T-helper 9 cell (primary cell): ENCODE measurements at places on chromosomes 12 and 14.

DNA sequence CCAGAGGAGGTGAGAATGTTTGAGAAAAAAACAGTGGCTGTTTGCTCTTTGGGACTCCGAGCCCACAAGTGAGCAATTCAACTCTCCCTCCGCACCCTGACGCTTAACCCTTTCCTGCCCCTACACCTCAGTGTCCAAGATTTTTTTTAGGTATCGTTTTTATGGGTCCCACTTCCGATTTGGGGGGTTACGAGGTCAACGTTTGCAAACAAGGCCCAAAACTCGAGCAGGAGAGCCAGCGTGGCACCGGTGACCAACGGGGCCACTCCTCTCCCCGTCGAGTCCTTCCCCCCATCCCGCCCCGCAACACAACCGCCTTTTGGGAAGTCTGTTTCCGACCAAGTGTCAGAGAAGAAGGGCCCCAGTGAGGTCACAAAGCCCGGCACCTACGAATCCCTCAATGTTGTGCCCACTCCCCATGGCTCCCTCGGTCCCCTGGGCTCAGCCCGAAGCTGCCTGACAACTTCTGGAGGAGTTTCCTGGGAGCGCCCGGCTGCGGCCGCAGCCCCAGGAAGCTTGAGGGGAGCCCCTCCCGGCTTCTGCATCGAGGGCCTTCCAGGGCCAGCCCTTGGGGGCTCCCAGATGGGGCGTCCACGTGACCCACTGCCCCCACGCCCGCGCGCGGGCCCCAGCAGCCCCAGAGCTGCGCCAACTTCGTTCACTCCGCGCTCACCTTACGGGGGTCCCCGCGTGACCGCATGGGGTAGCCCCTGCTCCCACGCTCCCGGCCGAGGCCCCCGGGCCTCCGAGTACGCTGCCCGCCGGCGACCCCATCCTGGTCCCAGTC lies 1.2 kb downstream of the CDK2AP1 start:
- DNase-seq, result no peak

GRCh38 chr14:72947366-72948160 lies 21.3 kb downstream of the DCAF4 start:
- DNase-seq, result no peak

DNA sequence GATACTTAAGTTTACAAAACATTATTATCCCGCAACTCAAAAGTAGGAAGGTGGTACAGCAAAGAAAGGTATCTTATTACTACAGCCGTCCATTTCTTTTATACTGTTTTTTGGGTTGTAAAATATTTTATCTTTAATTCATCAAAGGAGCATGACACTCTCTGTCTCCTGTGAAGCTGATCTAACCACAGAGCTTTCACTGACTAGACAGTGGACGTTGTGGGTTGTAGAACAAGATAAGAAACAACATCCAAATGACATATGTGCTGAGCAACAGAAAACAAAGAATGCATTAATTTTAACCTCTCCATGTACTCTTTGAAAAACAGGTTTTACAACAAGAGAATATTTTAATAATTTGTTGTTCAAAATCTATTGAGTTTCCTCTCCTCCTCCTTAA lies 195.9 kb upstream of the FBXO33 start:
- DNase-seq, result no peak

DNA sequence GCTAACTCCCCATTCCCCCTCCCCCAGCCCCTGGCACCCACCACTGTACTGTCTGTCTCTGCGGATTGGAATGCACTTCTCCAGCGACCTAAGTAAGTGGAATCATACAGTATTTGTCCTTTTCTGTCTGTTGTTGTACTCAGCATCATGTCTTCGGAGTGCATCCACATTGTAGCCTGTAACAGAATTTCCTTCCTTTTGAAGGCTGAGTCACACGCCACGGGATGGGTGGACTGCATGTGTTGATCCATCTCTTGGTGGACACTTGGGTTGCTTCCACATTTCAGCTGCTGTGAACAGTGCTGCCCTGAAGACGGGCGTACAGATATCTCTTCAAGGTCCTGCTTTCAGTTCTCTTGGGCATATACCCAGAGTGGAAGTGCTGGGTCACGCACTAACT lies 34.4 kb downstream of the DDX51 start:
- DNase-seq, result no peak

- no peak for DNase-seq
These were observed 152.4 kb downstream of the VRK1 start for GRCh38 chr14:96949594-96949993.

- no peak for DNase-seq
These were observed 839 bp downstream of the IFT43 start for GRCh38 chr14:75986439-75986765.

- no peak for DNase-seq
These were observed 165.8 kb downstream of the CALM1 start for GRCh38 chr14:90562652-90563051.
